ENCODE measurements at places on chromosomes 12 and 14. TPM values are rescaled to one million over a fixed set of nuclear protein-coding genes. Genes with fewer than 3 reads are reported as not detected.

The ERP27 gene
- total RNA-seq: 1.9 TPM

The LALBA gene
- total RNA-seq: not detected

The POTEG gene
- not detected for total RNA-seq

The PEBP1 gene
- 446 TPM for total RNA-seq

The PIANP gene
- not detected for total RNA-seq

The CPNE8 gene
- 16.1 TPM for total RNA-seq

The AKAP5 gene
- 1.7 TPM for total RNA-seq

The SRRM4 gene
- total RNA-seq: not detected

The HOXC12 gene
- total RNA-seq: not detected

Data from ovary (tissue), 10 donors.